ENCODE measurements at places on chromosomes 2 and 18.

GRCh38 chr2:156305121-156305520 is 27.4 kb downstream of the NR4A2 start:
- DNase-seq: no peak

DNA sequence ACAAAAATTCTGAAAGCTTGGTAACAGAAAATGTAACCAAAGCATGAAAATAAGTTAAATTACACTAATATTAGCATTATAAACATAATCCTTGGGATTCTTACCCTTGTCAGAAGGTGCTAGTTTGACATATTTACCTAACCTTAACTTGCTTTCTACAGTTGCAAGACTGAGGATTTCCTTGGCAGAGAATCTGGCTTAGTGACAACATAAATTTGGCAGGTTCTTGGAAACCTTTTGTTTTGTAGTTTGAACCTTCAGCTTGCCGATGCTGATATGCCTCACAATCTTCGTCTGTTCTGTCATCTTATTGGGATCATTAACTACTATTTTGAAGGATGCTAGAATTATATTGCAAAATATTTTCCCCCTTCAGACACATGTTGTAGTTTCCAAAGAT is 3.4 kb downstream of the XIRP2 start:
- DNase-seq: no peak

GRCh38 chr2:105257981-105258380 is 16.4 kb downstream of the GPR45 start:
- DNase-seq: no peak

GRCh38 chr2:8248623-8248957 is 433.3 kb upstream of the ID2 start:
- no peak for DNase-seq

DNA sequence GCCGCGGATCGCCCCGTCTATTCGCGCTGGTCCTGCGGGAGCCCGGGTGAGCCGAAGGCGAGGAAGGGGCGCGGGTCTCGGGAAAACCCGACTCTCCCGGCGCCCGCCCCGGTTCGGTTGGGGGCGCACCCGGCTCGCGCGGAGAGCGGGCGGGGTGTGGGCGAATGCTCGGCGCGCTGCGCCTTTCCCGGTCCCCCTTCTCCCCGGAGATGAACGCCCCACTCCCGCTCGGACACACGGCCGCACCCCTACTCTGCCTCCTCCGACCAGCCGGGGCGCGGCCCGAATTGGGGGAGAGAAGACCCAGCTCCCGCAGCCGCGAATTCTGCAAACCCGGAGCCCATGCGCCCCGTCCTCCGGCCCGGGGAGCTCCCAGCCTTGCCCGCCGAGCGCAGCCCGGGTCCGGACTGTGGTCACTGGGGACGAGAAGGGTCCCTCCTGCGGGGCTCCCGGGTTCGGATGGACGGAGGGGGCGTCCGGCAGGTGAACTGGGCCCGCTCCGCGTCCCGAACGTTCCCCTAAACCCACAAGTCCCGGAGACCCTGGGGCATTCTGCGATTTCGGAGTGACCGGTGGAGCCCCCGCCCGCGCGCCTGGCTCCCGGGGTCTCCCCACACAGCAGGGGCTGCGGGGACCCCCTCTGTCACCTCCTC is 734 bp downstream of the KCNG2 start:
- DNase-seq: no peak

GRCh38 chr2:128410035-128410757 is 91.5 kb upstream of the HS6ST1 start:
- DNase-seq: no peak
